ENCODE measurements at places on chromosomes 4 and X.

DNA sequence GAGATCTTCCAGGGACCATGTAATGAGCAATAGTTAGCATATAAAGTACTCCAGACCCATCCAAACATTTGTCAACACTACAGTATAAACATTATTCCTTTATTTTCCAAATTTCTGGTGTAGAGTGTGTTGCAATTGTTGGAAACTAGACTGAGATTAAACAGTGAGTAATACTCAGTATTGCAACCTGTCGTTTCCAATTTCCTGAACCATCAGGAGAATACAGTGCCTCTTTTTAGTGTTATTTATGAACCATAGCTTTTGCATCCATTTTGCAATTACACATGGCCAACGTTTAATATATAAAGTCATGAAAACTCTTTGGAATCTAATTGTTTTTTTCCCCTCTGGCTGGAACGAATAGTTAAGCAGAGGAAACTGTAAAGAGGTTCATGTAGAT lies 58.3 kb upstream of the DHRSX start:
- DNase-seq: no peak

DNA sequence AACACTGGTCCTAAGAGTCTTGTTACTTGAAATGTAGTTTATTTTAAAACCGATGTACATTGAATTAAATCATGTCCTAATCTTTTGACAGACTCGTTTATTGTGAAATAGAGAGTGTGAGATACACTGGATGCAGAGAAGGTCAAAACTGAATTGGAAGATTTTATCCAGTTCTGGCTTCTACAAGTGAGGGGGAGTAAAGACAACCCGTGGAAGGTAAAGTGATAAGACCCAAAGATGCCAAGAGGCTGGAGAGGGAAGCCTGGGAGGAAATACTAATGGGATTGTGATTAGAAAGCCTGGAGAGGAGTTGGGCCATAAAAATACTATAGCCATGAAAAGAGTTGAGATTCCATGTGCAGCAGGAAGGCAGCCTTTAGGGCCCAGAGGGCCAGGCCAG lies 424.5 kb upstream of the NR3C2 start:
- DNase-seq: no peak

DNA sequence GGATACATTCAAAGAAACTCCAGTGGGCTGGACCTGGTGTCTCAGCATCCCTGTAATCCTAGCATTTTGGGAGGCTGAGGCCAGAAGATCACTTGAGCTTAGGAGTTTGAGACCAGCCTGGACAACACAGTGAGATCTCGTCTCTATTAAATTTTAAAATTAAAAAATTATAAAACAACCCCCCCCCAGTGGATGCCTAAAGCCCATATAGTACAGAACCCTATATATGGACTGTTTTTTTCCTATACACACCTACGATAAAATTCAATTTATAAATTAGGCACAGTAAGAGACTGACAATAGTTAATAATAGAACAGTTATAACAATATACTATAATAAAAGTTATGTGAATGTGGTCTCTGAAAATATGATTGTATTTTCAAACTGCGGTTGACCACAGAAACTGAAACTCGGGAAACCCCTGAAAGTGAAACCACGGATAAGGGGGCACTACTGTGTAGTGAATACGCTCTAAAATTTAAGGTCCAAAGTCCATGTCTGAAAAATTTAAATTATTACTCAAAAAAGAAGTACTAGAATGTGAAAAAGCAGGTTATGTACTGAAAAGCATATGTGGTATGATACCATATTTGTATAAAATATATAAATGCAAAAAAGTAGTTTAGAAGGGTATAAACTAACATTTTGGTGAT lies 2.0 kb downstream of the SMIM14 start:
- no peak for DNase-seq

- DNase-seq: no peak
Measured at GRCh38 chr4:153528705-153529485, 62.7 kb downstream of the TMEM131L start.

DNA sequence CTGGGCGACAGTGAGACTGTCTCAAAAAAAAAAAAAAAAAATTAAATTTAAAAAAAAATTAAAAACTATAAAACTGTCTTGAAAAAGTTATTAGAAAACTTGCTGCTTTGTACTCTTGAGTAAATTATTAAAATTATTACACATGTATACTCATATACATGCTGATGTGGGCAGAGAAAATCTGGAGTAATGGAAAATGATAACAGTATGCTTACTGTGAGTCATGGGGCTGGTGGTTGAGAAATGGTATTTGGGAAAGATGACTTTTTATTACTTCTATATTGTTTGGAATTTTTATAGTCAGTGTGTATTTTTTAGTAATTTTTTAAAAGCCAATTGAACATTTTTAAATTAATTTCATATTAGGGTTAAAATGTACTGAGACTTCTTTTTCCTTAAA lies 7.5 kb downstream of the YY2 start:
- no peak for DNase-seq

GRCh38 chr4:186808630-186809018 lies 85.0 kb upstream of the FAT1 start:
- DNase-seq: no peak

GRCh38 chr4:153927451-153927850 lies 138.6 kb upstream of the SFRP2 start:
- no peak for DNase-seq

DNA sequence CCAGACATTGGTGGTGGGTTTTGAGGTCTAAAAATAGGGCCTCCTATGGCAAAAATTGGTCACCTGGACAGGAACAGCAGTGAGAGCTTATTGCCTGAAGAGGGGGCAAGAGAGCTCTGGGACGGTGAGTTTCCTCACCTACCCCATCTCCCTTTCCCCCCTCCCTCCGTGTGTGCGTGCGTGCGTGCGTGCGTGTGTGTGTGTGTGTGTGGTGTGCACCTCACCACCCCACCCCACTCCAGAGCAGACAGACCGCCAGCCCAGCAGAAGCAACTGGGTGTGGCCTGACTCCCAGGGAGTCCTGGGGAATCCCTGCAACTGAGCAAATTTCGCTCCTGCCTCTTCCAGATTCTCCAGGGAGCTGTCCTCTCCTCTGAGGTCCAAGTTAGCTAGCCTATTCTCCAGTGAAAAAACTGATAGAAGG lies 44.7 kb downstream of the PRPS1 start:
- peak; percentile 65 for DNase-seq

GRCh38 chrX:100289066-100289558 lies 121.0 kb downstream of the PCDH19 start:
- no peak for DNase-seq

DNA sequence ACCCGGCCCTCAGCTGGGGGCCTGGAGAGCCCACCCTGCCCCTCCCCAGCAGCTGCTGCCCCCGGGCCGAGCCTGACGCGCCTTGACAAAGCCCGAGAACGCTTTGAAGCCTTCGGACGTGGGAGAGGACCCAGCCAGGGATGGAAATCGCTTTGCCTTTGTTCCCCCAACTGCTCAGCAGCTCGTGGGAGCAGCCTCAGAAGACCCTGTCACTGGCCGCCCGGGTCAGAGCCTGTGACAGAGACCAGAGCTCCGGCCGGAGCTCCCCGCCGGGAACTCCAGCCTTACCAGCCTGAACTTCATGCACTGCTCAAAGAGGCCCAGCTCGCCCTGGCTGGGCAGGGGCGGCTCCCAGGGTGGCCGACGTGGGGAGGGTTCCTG lies 2.6 kb upstream of the SLC6A8 start:
- no peak for DNase-seq

DNA sequence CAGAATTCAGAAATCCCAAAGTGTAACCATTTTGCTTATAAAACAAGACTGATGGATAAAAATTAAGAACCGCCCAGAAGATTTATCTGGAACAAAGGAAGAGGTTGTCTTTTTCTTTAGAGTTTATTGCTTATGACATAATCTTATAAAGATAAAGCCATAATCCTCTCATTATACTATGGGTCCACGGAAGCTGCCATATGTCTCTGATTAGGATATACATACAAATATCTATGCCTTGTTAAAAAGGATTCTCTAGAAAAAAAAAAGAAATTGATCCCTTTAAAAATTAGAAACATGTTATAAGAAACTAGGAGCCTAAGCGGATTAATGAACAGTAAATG lies 70.5 kb downstream of the RELL1 start:
- no peak for DNase-seq

DNA sequence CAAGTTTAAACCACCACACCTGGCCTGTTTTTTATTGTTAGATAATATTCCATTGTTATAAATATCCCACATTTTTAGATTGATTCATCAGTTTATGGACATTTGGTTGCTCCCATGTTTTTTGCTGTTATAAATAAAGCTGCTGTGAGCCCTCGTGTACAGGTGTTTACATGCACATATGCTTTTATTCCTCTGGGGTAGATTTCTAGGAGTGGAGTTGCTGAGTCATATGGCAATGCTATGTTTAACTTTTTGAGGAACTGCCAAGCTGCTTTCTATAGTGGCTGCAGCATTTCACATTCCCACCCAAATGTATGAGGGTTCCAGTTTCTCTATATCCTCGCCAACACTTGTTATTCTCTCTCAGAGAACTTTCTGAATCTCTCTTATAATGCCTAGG lies 90.5 kb downstream of the TBL1X start:
- DNase-seq: no peak

- peak; percentile 34 for DNase-seq
Measured at GRCh38 chr4:183348706-183349659, 26.8 kb upstream of the CLDN24 start.

DNA sequence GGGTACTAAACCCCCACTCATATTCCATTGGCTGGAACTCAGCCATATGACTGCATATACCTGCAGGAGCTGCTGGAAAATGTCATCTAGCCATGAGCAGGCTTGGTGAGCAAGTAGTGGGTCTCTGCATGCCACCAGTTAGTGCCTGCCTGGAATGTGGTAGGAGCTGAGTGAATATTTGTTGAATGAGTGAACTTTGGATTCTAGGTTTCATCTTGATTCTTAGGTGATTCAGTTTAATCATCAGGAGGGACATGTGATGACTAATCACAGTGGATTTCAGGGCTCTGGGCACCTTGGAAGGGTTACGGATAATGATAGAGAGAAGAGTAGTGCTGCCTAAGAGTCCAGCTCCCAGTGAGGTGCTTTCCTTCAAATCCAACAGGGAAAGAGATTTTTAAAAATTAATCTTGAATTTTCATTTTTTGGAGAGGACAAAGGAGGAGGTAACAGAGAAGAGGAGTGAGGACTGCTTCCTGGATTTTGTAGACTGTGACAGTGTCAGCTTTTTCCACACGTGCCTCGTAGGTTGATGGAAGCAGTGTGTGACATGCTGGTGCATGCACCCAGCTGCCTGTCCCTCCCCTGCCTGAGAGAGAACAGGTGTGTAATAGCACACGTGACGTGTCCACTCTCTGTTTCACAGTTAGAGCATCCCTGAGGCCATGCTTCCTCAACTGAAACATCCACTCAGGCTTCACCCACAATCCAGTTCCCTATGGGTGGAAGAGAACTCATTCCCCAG lies 30.4 kb downstream of the NHS start:
- no peak for DNase-seq

DNA sequence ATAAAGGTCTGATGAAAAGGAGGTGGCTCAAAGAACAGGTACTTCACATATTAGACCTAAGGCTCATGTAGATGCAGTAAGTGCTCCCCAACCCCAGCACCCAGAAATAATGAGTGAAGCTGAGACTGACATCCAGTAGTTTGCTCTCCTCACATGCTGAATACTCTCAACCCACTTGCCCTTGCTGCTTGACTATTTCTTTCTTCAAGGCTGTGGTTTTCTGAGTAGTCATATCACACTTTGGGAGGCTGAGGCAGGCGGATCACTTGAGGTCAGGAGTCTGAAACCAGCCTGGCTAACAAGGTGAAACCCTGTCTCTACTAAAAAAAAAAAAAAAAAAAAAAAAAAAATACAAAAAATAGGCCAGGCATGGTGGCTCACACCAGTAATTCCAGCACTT lies 51.5 kb upstream of the PRPS1 start:
- DNase-seq: no peak

DNA sequence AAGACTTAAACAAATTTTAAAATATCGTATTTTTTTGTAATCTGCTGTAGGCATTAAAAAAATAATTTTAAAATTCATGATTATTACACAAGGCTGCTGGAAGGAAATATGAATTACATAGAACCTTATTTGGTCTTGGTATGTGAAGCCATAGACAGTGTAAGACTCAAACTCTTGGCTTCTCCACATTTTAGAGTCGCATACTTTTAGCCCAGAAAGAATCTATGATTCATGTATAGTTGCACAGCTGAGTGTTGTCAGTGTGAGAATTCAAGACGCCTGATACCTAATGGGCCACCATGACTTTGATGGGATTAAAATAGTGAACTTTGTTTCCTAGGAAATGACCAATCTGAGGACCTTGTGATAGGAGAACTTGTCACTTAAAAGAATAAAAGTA lies 1.4 kb downstream of the INTU start:
- DNase-seq: no peak

GRCh38 chr4:71029504-71029903 lies 36.1 kb downstream of the DCK start:
- DNase-seq: no peak

GRCh38 chr4:12416755-12417154 lies 988.1 kb upstream of the HS3ST1 start:
- no peak for DNase-seq

GRCh38 chr4:169922632-169923276 lies 103.4 kb downstream of the MFAP3L start:
- no peak for DNase-seq

- no peak for DNase-seq
Measured at GRCh38 chrX:118772051-118772450, 44.6 kb downstream of the IL13RA1 start.

DNA sequence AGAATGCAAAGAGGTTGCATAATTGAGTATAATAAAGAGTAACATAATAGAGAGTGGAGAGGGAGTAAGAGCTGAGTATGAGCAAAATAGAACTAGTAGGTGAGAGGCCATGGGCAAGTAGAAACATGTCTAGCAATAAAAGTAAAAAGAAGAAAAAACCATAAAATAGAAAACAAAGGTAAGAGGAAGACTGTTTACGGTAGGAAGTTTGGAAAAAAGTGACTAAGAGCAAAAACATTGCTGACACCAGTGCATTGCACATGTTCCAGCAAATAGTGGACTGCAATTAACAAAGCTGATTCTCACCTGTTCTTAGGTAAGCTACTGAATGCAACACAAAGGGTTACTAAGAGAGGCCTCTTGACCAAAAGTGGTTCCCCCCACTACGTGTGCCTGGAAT lies 202.9 kb downstream of the TEX13A start:
- no peak for DNase-seq

- no peak for DNase-seq
Measured at GRCh38 chrX:110086916-110087484, 84.1 kb downstream of the TMEM164 start.
